ENCODE measurements at places on chromosomes 5 and 9.

GRCh38 chr9:132536124-132536523, 46.3 kb upstream of the BARHL1 start:
- DNase-seq, result no peak

DNA sequence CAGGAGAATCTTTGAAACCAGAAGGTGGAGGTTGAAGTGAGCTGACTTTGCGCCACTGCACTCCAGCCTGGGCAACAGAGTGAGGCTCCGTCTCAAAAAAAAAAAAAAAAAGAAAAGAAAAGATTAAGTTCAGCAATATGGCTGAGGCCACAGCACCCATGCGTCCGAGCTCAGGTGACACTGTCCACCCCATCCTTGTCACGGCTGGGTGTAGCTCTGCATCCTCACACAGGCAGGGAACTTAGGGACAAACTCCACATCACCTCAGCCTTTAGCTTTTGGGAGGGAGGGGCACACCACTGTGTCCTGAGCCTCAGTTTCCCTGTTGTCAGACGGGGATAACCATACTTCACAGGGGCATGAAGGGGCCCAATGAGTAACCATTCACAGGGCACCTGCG, 15.5 kb downstream of the FGD3 start:
- DNase-seq, result no peak

DNA sequence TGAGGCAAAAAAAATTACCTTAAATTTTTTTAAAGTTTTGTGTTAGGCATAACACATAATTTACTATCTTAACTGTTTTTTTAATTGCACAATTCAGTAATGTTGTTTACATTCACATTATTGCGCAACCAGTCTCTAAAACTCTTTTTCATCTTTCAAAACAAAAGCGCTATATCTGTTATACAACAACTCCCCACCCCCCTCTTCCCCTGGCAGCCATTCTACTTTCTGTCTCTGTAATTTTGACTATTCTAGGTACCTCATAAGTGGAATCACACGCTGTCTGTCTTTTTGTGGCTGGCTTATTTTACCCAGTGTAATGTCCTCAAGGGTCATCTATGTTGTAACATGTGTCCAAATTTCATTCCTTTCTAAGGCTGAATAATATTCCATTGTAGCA, 241.5 kb upstream of the DMRT1 start:
- no peak for DNase-seq

- no peak for DNase-seq
Measured at GRCh38 chr9:121098567-121099198, 23.9 kb downstream of the CNTRL start.

DNA sequence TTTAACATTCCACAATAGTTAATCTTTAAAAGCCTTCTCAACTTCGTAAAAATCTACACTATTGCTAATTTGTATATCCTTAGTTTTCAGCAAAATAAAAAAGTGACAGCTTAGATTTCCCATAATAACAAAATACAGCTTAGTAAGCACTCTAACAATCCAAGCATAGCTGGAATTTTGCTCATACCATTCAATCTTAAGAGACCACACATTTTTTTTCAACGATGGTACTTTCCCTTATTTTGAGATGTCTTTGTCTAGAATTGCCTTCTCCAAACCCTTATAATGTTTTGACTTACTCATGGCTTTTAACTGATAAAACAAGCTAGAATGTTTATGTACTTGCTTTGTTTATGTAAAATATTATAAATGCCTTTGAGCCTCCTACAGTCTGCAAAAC, 65.6 kb downstream of the HOMER1 start:
- no peak for DNase-seq

DNA sequence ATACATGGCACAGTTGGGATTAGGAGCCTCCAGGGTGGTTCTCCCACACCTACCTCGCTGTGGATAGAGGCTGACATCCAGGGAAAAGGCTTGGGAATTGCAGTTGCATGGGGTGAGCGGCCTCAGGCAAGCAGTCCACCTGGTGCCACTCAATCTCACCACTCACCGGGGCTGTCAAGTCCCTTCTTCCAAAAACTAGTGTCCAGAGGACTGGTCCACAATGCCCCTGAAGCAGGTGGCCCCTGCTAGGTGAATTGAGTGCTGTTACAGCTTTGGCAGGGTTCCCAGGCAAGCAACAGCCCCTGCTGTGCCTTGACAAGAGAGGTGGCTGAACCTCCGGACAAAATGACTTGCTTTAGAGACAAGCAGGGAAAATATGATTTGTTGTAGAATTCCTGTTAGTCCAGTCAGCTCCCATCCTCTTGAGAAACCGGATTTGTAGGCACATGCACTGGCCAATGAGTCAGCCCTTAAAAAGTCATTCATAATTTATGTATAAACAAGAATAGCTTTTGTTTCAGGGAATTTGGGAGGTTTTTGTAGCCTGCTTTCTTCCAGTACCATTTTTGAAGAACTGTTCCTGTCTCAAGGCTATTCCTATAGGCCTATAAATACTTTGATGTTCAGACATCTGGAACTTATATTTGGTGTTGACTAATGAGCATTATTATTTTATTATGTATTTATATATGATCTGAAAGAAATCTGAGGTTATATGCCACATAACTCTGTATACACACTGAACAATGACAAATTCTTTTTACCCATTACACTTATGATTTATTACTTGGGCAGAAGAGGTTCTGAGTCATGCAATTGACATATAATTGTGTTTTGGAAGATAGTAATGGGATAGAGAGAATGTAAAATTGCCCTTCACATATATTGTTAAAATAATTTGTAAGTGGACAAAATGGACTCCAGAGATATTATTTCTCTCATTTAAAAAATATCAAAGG, 411.1 kb downstream of the ACTL7B start:
- no peak for DNase-seq

- no peak for DNase-seq
Measured at GRCh38 chr9:27353474-27354229, 56.7 kb upstream of the EQTN start.

DNA sequence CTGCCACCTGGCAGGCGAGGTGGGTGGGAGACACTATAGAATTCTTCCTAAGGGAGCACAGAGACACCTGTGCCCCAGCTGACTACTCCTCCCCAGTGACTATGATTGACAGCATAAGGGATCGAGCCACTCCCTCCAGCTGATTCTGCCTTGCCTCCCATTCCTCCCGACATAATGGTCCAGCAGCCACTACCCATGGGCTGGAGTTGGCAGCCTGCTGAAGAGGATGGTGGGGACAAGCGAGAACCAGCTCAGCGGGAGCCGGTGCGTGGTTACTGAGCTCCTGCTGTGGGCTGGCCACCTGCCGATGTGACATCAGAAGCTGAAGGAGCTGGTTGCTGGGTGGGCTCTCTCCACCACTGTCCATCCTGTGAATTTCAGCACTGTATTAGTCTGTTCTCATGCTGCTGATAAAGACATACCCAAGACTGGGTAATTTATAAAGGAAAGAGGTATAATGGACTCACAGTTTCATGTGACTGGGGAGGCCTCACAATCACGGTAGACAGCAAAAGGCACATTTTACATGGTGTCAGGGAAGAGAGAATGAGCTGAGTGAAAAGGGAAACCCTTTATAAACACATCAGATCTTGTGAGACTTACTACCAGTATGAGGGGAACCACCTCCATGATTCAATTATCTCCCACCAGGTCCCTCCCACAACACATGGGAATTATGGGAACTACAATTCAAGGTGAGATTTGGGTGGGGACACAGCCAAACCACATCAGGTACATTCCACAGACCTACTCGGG, 12.1 kb upstream of the NCS1 start:
- no peak for DNase-seq

DNA sequence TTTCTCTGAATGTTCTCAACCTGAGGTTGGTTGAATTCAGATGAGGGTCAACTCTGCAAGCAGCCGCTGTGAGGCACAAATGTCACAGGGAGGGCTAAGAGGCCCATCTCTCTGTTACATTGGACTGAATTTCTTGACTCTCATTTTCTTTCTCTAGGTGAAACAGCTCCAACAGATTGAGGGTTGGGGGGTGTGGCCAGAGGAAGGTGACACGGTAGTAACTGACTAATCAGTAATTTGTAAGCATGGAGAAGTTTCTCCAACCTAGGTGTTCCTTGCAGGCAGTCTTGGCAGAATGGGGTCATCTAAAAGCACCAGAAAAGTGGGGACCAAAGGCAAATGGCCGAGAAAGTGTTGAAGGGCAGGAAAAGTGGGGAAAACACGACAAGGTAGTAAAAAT, 16.8 kb downstream of the CCT5 start:
- DNase-seq, result no peak

- no peak for DNase-seq
Measured at GRCh38 chr9:105403552-105404248, 44.1 kb upstream of the FSD1L start.

- DNase-seq, result no peak
Measured at GRCh38 chr9:122386311-122386872, 15.6 kb downstream of the PTGS1 start.

- no peak for DNase-seq
Measured at GRCh38 chr5:73728493-73729273, 102.7 kb downstream of the ARHGEF28 start.

- no peak for DNase-seq
Measured at GRCh38 chr5:82570-82969, 9.4 kb upstream of the PLEKHG4B start.

DNA sequence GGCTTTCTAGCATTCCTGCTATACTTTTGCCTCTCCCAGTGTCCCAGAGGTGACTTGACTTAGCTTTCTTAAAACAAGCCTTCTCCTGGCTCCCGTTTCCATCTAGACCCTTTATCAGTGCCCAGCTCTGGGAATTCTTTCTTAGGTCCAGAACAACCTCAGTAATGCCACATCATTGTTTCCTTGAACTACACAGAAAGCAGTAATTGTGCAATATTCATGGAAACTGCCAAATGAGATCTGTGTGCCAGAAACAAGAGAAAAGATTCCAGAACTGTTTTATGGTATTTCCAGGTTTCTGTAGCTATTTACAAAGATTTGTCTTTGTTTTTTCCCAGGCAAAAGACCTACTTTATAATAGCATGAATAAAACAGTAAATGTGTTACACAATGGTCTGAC, 391.3 kb downstream of the SLCO4C1 start:
- no peak for DNase-seq
